Islet precursor cell (in vitro differentiated cells): ENCODE measurements at places on chromosomes 7 and 10.

GRCh38 chr7:122082670-122083069, 61.4 kb downstream of the AASS start:
- DNase-seq, result no peak

DNA sequence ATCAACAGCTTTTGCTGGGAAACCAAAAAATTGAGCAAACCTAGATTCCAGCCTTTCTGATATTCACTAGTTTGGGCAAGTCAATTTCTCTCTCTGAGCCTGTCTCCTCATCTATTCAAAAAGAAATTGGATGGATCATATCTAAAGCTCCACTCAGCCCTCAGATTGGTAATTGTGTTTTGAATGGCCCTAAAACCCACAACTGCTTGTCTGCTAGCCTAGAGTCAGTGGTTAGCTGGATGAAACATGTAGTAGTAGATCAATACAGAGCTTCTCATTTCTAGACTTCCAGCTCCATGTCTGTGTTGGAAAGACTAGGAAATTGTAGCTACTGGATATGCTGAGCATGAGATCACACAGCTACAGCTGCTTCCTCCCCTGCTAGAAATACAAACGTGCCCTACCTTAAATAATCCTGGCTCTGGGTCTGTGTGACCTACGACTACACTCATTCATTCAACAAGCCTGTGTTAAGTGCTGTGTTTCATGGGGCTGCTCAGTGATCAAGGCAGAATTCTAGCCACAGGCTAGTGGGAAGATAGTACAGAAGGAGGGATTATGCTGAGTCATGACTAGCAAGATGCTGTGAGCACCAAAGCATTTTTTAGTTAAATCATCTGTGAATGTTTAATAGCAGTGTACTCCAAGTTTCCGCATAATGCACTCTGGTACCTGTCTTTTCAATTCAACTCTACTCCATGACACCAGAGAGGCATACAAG, 15.7 kb downstream of the DNTT start:
- peak; percentile 47 for DNase-seq

- DNase-seq, result no peak
Measured at GRCh38 chr10:28001353-28001752, 2.5 kb upstream of the ODAD2 start.

- DNase-seq, result no peak
Measured at GRCh38 chr10:49270565-49270964, 28.4 kb upstream of the C10orf71 start.

- DNase-seq, result peak; percentile 61
Measured at GRCh38 chr7:8143151-8143874, 118.7 kb downstream of the ICA1 start.

DNA sequence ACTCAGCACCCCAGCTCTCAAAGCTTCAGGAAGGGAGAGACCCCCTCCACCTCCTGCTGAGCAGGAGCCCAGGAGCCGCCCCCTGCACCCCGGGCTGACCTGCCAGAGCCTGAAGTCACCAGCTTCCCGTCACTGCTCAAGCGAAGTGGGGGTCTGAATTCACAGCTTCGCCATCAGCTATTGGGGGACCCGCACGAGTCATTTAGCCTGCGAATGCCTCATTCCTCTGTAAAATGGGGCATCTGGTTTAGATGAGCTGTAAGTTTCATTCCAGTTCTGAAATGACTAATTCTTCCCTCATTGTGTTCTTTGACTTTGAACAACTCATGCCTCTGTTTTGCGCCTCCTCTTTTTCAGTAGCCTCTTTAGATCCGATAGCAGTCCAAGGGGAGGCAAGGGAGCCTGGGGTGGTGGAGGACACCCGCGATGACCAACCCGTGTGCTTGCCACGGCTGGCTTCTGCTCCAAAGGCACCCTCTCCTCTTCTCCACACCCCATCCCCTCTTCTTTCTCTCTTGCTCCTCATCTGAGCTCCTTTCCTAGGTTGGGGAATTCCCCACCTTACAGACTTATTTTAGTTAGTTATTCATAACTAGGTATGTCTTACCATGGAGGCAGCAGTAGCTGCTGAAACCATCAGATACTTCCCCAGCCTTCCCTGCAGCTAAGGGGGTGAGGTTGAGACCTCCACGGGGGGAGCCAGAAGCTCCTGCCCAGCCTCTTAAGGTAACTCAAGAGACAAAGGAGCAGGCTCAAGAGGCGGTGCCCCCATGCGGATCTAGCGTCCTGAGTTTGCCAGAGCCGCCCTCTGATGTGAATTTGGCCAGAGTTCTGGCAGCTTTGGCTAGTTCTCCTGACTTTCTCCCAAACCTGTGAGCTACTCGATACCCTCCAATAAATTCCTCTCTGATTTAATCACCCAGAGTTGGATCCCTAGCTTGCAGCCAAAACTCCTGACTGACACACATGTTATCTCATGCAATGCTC, 47.7 kb downstream of the RBM17 start:
- DNase-seq, result peak; percentile 54

DNA sequence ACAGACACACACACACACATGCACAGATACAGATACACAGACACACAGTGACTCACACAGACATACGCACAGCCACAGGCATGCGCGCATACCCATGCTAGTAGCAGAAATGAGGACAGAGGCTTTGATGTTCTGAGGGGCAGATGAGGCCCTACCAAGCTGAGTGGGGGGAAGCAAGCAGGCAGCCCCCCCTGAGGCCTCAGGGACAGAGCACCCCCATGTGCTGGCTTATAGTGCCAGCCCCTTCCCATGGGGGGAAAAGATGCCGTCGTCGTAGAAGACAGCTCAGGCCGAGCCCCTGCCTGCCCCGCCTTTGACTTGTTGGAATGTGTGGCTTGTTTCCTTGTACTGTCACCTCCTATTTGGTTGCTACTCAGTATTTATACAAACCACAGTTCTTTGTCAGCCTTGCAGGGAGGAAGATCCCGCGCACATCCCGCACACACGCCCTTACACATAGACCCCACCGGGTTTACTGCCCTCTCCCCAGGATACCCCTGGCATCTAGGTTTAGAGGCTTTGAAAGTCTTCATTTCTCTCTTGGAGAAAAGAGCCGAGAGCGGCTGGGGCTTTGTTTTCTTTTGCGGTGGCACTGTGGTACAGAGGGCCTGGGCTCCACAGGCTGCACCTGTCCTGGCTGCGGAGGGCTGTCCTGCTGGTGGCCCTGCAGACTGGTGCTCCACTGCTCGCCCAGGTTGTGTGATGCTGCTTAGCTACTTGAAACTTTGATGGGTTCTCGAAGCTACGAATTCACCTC, 112.5 kb downstream of the DOCK1 start:
- DNase-seq, result no peak

- no peak for DNase-seq
Measured at GRCh38 chr7:93226310-93226709, at the start of gene HEPACAM2. Gene HEPACAM2 (minus strand): TSS chr7:93226469.

GRCh38 chr10:28411648-28412047, 108.8 kb upstream of the MPP7 start:
- no peak for DNase-seq

GRCh38 chr7:131186816-131187215, 140.9 kb upstream of the MKLN1 start:
- DNase-seq, result no peak

DNA sequence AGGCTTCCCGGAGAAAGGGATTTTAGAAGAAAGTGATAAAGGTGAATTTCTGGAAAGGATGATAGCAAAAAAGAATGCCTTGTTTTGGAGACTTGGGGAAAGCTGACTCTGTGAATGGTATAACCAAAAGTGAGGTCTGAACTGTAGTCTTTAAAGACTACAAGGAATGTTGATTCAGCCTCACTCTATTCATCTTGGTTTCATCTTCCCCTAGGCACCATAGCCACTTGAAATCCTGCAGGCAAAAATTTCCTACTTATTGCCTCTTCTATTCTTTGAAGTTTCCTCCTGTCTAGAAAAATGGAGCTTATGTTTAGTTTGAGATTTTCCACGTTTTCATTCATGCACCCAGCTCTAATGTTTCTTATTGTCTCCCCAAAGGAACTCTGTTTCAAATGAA, 518.0 kb downstream of the AUTS2 start:
- DNase-seq, result no peak

- peak; percentile 68 for DNase-seq
Measured at GRCh38 chr7:43572516-43573049, 10.3 kb upstream of the STK17A start.

GRCh38 chr7:107788662-107789061, 14.4 kb downstream of the SLC26A3 start:
- no peak for DNase-seq

- DNase-seq, result no peak
Measured at GRCh38 chr10:118586911-118587310, 8.5 kb downstream of the PRLHR start.

- DNase-seq, result no peak
Measured at GRCh38 chr10:14736043-14736442, 38.7 kb downstream of the FAM107B start.

GRCh38 chr10:76405922-76406321, 974.5 kb downstream of the LRMDA start:
- DNase-seq, result no peak

- no peak for DNase-seq
Measured at GRCh38 chr10:50362547-50363125, 111.3 kb upstream of the ASAH2 start.

- no peak for DNase-seq
Measured at GRCh38 chr10:35388197-35388596, 51.9 kb downstream of the CCNY start.
